ENCODE measurements at places on chromosomes 4 and X.

DNA sequence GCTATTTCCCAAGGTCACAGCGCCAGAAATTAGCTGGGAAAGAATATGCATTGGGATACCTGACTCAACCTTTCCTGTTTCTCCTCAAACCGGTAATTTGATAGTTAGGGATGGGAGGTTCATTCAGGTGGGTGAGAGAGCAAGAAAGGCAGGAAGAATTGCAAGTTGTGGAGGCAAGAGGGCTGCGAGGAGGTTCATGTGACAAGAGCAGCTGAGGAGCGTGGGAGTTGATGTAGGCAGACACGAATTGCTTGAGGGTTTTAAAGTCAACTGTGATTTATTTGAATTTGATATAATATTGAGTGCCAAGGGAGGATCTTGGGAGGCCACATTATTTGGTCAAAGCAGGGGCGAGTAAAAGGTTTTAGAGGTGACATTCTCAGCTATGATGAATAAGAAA, 329.0 kb downstream of the STIM2 start:
- DNase-seq: no peak

DNA sequence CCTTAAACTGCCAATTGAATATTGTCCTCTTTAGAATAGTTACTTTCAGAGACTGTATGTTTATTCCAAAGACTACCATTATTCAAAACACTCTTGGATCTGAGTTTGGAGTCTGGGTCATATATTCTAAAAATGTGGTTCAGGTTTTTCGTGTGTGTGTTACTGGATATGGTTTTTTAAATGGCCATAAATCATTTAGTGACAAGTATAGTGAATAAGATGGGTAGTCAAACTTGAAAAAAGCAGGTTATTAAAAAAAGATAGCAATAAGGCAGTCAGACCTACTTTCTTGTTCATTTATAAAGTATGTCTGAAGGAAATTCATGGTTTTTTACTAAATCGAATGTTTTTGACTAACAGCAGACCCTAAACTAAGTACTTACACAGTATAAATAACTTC, 59.3 kb downstream of the DCK start:
- no peak for DNase-seq

GRCh38 chr4:25211721-25212120, 22.1 kb upstream of the PI4K2B start:
- DNase-seq: no peak

DNA sequence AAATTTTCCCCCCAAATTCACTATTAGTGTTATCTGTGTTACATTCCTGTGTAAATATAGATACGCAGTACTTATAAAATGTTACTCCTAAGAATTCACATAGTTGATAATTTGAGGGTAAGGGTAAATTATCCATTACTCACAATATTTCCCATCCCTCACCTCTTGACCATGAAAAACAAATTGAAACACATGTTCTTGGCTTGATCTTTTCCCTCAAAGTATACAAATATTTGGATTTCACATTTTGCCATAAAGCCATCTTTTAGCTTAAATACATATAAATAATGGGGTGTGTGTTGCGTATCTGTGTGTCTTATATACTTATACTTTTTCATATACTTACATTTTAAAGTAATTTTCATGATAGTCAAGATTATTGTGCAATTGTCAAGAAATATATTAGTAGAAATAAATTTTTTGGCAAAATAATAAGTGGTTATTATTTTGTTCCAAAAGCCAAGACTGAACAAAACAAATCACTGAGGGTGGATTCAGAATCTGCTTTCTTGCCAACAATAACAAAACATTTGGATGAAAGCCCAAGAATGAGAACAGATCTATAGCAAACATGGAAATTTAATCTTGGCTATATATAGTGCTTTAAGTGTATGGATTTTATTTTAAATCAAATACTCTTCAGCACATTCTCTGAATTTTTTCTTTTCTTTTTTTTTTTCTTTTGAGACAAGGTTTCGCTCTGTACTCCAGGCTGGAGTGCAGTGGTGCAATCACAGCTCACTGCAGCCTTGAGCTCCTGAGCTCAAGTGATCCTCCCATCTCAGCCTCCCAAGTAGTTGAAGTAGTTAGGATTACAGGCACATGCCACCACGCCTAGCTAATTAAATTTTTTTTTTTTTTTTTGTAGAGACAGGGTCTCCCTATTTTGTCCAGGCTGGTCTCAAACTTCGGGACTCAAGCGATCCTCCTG, 48.5 kb upstream of the PRSS48 start:
- DNase-seq: no peak

GRCh38 chr4:142383354-142383753, 462.7 kb downstream of the INPP4B start:
- no peak for DNase-seq

- DNase-seq: no peak
Observed at GRCh38 chr4:67542076-67542475, 3.2 kb downstream of the CENPC start.

DNA sequence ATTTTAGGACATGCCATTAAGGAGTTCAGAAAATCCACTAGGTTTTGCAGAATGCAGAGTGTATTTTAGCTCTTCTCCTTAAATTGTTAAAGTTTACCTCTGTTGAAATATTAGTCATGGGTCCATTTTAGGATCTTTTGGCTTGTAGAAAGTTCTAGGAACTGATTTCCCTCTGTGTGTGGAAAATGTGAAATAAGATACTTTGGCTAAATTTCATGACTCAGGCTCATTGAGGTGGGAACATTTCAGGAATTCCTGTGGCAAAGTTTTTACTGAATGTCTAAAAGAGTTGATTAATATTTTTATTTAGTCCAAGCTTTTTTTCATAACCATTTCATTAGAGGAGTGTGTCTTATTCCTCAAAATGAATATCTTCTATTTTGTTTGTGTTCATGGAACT, 7.0 kb downstream of the FHIP1A start:
- DNase-seq: no peak

- DNase-seq: no peak
Observed at GRCh38 chr4:73734530-73735001, 5.8 kb upstream of the CXCL8 start.

GRCh38 chr4:157572284-157572683, 351.8 kb downstream of the GRIA2 start:
- DNase-seq: no peak

- no peak for DNase-seq
Observed at GRCh38 chrX:23888887-23889501, 18.7 kb downstream of the APOO start.

Data from GM12891 (cell line).